ENCODE measurements at places on chromosomes 5 and 9.

GRCh38 chr5:159971931-159972461 lies 36.9 kb upstream of the TTC1 start:
- no peak for DNase-seq
- peaks cover 61% of the 10 kb centered on the region for H3K4me1 ChIP-seq
- H3K36me3 ChIP-seq: peaks cover 12% of the 10 kb centered on the region
- no peaks in the 10 kb centered on the region for H3K27me3 ChIP-seq
- no peak overlapping the region for H3K4me3 ChIP-seq

DNA sequence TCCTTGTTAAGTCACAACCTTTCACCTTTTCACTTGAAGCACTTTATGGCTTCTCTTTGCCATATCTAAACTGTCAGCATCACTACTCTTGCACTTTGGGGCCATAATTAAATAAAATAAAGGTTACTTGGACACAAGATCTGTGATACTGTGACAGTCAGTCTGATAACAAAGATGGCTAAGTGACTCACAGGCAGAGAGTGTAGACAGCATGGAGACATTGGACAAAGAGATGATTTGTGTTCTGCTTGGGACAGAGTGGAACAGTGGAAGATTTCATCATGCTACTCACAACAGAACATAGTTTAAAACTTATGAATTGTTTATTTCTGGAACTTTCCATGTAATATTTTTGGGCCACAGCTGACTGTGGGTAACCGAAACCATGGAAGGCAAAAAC lies 81.7 kb upstream of the SMC5 start:
- H3K27ac ChIP-seq: no peak overlapping the region
- H3K27me3 ChIP-seq: 0 out of 2 replicates have a peak, but pooled peaks cover 2% of the 10 kb centered on the region
- H3K4me3 ChIP-seq: no peak overlapping the region

DNA sequence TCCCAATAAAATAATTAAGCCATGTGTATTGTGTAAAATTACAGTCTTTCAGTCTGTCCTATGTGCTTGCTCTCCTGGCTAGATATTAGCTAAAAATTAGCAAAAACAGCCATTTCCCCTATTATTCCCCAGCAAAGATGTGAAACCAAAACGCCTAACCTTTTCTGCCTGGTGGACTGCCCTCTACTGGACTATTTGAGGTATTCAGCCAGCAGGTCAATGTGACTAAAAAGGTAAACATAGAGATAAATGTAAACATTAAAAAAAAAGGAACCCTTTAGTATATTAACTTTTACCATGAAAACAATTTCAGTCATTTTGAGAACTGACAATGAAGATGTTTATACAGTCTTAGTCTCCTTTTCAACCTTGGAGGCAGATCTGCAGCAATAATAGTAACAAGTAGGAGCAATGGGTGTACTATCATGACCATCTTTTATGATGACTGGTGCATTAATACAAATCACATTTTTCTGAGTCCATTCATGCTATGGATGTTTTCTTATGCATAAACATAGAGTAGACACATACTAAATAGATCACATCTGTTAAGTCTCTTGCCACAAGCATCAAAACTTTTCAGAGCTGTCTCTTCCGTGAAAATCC lies 10.1 kb downstream of the ATG12 start:
- no peak overlapping the region for H3K4me3 ChIP-seq
- peak; percentile 42 for DNase-seq
- peaks cover 34% of the 10 kb centered on the region for H3K36me3 ChIP-seq
- H3K4me1 ChIP-seq: peaks cover 16% of the 10 kb centered on the region
- H3K27ac ChIP-seq: 0 out of 2 replicates have a peak overlapping the region, but pooled peaks have one; percentile 5

- no peaks in the 10 kb centered on the region for H3K36me3 ChIP-seq
- peaks cover 3% of the 10 kb centered on the region for H3K27me3 ChIP-seq
- H3K4me3 ChIP-seq: no peak overlapping the region
- no peak overlapping the region for H3K27ac ChIP-seq
These were observed 44.7 kb upstream of the TMEM215 start for GRCh38 chr9:32738501-32739172.

- no peak overlapping the region for H3K27ac ChIP-seq
- H3K4me3 ChIP-seq: no peak overlapping the region
- H3K4me1 ChIP-seq: no peaks in the 10 kb centered on the region
- peaks cover 10% of the 10 kb centered on the region for H3K27me3 ChIP-seq
- DNase-seq: no peak
These were observed 25.6 kb upstream of the SMARCA2 start for GRCh38 chr9:1989500-1989899.

- H3K4me3 ChIP-seq: no peak overlapping the region
- DNase-seq: no peak
- H3K4me1 ChIP-seq: no peaks in the 10 kb centered on the region
- H3K27me3 ChIP-seq: peaks cover 10% of the 10 kb centered on the region
- H3K36me3 ChIP-seq: peaks cover 4% of the 10 kb centered on the region
These were observed 172.3 kb upstream of the IER5L start for GRCh38 chr9:129350143-129350935.

GRCh38 chr9:136021171-136021871 lies 60.1 kb upstream of the UBAC1 start:
- no peaks in the 10 kb centered on the region for H3K27me3 ChIP-seq
- no peak for DNase-seq
- no peak overlapping the region for H3K4me3 ChIP-seq
- peak overlapping the region; percentile 25 for H3K27ac ChIP-seq

DNA sequence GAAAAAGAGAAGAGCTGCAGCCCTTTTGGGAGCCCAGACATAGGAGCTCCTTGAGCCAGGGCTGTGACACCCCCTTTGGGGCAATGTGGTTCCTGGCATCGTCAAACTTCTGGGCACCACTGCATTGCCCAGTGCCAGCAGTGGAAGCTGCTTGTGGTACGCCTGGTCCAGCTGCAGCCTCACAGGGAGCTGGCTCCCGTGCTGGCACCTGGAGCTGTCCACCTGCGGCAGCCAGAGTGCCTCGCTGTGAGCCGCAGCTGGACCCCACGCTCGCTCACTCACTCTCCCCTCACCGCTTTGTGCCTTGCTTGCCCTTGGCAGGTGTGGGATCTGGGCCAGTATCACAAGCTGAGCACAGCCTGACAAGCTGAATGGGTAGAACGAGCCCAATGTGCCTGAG lies 1150.8 kb upstream of the CDH6 start:
- no peaks in the 10 kb centered on the region for H3K27me3 ChIP-seq
- H3K4me1 ChIP-seq: no peaks in the 10 kb centered on the region
- no peak overlapping the region for H3K27ac ChIP-seq
- no peak overlapping the region for H3K4me3 ChIP-seq
- DNase-seq: no peak
